ENCODE measurements at places on chromosomes 13 and 19.

- DNase-seq: no peak
These were observed 21.9 kb downstream of the RFX1 start for GRCh38 chr19:13984186-13984585.

- DNase-seq: no peak
These were observed 76.6 kb downstream of the TSHZ3 start for GRCh38 chr19:31272583-31273106.

DNA sequence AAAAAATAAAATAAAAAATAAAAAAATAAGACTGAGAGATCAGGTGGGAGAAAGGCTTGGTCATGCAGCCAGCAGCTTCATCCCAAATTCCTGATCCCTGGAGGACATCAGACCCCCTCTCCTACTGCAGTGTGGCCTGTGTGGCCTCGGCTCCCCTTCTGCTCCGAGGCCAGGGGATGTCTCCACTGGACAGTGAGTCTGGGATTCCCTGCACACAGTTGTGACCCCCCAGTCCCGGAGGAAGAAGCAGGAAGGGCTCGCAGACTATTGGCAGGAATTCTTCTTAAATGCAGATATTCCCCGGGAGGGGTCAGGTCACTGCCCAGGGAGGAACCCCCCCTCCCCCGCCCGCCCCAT is 41.9 kb downstream of the ZNF627 start:
- no peak for DNase-seq

GRCh38 chr19:1235625-1236538 is 1.9 kb downstream of the CBARP start:
- DNase-seq: no peak

DNA sequence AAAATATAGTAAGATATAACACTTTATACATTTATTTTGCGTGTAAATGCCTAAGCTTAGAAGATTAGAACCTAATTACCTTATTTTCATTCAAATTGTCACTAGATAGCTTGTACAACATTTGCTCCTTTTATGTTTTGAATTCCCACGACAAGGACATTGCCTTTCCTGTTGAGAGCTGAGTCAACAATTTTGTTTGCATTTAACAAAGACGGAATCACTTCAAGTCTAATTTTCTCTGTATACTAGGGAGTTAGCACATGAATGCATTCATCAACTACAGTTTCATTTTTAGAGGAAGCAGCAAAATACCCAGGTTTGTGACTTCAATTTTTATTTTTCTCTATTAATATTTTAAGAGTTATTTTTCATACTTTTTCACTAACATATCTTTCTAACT is 48.7 kb upstream of the PCCA start:
- DNase-seq: no peak

DNA sequence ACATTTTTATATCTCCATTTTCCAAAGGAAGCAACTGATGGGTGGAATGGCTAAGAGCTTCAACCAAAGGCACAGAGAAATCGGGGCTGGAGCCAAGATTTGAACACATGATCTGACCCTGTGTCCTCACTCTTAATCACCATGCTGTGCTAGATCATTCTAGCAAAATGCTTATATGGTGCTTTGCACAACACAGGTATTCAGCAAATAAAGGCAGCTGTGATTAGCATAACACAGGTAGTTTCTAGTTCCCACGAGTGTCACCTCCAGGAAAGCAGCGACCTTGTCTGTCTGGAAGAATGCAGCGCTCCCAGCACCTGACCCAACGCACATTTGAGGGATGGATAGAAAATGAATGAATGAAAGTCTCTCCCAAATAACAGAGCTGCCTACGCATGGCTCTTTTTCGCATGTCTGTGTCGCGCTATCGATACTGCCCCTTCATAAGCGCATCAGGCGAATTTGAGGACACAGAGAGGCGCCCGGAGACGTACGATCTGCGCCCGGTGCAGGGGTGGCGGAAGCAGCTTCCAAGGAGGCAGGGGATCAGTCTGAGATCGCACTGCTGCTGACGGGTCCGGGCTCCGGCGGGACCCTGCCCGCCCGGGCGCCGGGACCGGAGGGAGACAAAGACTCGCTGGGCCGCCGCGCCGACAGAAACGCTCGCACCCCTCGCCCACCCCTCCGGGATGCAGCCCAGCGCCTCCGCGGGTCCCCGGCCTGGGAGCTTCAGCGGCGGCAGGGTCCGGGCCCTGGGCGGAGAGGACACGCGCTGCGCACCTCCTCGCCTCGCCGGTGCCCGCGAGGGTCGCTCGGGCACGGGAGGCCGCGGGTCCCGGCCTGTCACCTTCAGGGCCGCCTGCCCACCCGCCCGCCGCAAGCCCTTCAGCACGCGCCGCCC is 609 bp downstream of the EPS15L1 start:
- peak; percentile 46 for DNase-seq

DNA sequence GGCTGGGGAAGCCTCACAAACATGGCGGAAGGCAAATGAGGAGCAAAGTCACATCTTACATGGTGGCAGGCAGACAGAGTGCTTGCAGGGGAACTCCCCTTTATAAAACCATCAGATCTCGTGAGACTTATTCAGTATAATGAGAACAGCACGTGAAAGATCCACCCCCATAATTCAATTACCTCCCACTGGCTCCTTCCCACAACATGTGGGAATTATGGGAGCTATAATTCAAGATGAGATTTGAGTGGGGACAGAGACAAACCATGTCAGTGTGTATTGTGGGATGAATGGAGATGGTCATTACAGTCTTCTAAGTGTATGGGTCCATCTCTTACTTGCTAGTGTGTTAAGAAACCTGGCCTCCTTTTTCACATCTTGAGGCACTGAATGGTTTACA is 4.4 kb downstream of the BCKDHA start:
- DNase-seq: no peak

- DNase-seq: peak; percentile 69
These were observed 7.4 kb upstream of the IGFL1 start for GRCh38 chr19:46221981-46222610.

DNA sequence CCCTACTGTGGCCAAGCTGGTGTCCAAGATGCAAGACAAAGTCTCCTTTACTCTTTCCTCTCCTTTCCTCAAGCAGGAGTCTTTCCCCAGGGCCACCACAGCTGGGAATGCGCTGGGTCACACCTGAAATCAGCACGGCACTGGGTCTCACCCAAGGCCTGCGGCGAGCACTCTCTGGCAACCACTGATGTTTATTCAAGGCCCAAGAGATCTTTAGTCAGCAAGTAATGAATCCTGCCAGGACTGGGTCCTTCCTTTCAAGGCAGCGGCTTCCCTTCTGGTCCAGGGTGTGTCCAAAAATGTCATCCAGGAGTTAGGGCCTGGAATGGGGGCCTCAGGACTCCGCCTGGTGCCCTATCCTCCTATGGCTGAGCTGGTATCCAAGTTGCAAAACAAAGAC is 24.1 kb downstream of the BLOC1S3 start:
- DNase-seq: no peak

GRCh38 chr13:20074966-20075365 is 85.9 kb downstream of the GJA3 start:
- DNase-seq: no peak

- DNase-seq: peak; percentile 78
These were observed 41.6 kb downstream of the NDFIP2 start for GRCh38 chr13:79522583-79522982.

DNA sequence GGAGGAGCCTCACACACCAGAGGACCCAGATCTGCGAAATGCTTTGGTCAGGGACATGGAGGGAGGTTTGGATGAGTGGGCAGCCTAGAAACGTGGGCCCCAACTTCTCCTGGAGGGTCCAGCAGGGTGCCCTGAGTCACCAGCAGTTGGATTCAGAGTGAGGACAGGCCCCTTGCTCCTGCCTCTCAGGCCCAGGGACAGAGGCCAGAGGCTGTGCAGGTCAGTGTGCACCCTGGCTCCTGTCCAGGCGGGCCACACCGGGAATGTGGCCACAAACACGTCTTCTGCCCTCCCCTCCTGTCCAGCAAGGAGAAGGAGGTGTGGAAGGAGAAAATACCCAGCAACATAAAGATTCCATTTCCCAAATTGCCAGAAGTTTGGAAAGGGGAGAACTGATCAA is 19.4 kb downstream of the IRS2 start:
- no peak for DNase-seq

- DNase-seq: no peak
These were observed 4.8 kb downstream of the SHISA2 start for GRCh38 chr13:26047040-26047439.

GRCh38 chr13:113846636-113847318 is 17.1 kb downstream of the GAS6 start:
- DNase-seq: peak; percentile 3

DNA sequence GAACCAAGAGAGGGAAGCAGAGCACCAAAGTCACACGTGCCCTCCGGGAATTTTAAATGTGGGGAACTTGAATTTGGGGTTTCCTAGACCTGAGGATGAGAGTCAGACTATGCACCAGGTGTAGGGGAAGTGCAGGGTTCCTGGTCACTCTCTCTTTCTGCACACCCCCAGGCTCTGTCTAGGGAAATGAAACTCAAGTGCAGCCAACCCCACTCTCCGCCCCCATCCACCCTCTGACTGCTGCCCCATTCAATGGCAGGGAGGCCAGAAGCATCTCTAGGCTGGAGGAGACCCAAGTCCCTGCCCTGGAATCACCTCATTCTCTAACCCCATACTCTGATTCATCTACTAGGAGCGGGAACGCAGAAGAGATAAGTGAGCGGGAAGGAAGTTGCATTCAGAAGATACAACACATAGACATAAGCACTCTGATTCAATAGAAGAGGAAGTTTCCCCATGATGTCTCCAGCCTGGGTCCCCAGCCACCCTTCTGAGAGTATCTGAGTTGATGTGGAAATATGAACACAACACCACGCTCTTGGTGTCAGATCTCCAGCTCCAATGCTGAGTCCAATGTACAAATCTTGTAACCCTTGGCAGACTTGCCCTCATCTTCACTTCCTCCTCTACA is 4.7 kb upstream of the SIGLEC14 start:
- DNase-seq: peak; percentile 33

DNA sequence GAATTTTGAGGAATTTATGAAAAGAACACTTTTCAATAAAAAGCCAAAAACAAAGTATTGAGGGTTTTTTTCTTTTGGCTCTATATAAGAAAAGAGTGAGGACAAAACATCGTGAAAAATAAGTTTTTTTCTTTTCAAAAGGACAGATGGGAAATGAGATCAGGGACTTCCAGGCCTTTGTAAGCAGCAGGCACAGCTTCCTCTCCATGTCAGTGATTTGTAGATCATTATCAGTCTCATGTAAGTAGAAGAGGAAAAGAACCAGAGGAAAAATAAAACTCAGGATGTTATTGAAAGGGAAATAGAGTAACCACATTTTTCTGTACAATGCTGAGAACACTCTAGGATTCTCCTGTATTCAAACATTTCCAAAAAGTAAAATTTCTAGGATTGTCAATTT is 29.9 kb downstream of the DOCK9 start:
- DNase-seq: no peak

- DNase-seq: peak; percentile 7
These were observed 46.4 kb downstream of the PSG3 start for GRCh38 chr19:42693760-42694350.
